ENCODE measurements at places on chromosomes 6 and 20.

- DNase-seq = no peak
These were observed 29.2 kb downstream of the TAF11 start for GRCh38 chr6:34858681-34859080.

DNA sequence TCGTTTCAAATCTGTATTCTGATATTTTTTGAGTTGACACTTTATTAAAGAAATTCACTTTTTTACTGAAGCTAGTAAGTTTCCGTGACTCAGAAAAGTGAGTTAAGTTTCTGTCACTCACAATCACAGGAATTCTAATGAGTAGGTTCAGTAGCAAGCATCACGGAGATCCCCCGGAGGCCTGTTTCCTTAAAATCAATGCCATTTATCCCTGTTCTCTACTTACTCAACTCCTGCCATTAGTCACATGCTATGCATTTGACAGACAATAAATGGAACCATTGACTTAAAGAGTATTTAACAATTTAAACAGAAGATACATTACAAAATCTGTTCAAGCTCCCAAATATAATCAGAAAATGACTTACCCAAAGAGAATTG, 9.1 kb downstream of the SLC18B1 start:
- no peak for DNase-seq

- no peak for DNase-seq
These were observed 220.0 kb upstream of the ZNF217 start for GRCh38 chr20:53813636-53814035.

GRCh38 chr6:169428532-169428931, 174.9 kb upstream of the THBS2 start:
- no peak for DNase-seq

DNA sequence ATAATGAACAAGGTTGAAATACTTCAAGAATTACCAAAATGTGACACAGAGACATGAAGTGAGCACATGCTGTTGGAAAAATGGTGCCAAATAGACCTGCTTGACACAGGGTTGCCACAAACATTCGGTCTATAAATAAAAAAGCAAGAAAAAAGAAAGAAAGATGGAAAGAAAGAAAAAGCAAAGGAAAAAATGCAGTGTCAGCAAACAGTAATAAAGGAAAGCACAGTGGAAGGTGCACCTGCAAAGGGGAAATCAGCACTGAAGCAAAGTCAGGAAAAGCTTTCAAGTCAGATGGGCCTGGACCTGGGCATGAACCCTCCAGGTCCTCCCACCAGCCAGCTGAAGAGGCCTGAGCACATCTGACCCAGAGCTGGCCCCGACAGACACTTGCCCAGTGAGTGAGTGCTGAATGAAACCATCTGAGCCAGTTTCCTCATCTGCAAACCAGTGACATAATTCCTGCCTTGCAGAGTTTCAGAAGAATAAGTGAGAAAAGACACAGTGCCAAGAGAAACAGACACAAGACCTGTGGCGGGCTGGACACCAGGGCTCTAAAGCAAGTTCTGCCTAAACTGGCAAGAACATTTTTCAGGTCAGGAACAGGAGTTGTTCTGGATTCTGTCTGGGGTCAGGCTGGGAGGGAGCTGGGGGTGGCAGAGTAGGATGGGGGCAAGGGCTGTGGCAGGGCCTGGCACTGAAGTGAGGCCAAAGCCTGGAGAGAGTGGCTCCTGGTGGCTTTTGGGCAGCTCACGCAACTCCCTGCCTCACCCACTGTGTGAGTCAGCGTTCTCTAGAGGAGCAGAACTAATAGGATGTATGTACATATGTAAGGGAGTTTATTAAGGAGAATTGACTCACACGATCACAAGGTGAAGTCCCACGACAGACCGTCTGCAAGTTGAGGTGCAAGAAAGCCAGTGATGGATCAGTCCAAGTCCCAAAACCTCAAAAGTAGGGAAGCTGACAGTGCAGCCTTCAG, 23.9 kb upstream of the MICB start:
- no peak for DNase-seq

DNA sequence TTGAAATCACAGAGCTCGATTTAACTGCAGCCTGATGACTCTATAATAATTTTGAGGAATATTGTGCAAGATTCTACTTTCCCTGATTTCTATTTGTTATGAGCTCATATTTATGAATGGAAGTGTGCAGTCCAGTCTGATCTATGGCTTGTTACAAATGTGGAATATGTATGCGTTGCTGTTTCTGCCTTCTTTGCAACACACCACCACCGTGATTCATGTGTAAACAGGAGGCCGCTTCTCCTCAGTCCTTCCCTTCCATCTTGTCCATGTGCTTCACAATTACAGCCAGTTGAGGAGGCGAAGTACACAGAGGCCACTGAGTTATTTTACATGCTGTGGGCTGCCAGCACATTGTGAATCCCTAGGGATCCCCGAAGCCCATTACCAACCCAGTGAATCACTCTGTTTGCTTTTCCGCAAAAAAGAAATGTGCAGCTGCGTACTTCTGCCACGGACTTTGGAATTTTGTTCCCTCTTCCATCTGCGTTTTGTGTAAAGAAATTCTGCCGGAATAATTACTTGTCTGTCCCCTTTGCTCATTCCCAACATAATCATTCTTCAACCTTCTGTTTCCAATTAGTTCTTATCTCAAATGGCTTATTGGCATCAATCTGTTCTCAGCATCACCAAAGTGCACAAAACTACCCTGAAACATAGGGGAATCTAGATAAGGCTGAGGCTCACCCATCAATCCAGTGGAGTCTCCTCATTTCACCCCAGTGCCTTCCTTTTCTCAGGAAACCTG, 551.6 kb upstream of the CITED2 start:
- no peak for DNase-seq

GRCh38 chr20:46268131-46268614, 40.1 kb downstream of the CDH22 start:
- DNase-seq = no peak

DNA sequence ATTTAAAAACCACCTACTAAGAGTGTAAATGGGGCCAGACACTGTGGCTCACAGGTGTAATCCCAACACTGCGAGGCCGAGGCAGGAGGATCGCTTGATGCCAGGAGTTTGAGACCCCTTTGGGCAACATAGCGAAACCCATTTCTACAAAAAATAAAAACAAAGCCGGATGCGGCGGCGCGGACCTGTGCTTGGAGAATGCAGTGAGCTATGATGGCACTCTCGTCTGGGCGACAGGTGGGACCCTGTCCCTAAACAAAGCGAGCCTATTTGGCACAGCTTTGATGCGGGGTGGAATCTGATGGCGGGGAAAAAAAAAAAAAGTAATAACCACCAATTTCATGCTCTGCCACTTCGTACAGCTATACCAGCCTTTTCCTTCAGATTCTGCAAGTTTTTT, 1.1 kb downstream of the TCP1 start:
- no peak for DNase-seq

- peak; percentile 54 for DNase-seq
These were observed 1.3 kb upstream of the TAPBP start for GRCh38 chr6:33314943-33315792.

DNA sequence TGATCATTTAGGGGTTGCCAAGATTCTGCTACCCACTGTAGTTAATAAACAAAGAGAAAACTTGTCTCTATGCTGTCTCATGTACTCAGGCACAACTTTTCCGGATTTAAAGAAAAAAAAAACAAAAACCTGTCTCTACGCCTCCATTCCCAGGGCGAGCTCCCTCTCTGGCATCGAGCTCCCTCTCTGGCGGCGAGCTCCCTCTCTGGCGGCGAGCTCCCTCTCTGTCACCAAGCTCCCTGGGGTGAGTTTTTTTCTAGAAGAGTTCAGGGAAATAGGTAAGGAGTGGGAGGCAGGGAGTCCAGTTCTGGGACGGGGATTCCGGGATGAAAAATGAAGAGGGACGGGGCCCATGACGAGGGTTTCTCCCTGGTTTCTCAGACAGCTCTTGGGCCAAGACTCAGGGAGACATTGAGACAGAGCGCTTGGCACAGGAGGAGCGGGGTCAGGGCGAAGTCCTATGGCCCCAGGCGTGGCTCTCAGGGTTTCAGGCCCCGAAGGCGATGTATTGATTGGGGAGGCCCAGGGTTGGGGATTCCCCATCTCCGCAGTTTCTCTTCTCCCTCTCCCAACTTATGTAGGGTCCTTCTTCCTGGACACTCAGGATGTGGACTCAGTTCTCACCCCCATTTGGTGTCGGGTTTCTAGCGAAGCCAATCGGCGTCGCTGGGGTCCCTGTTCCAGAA, 16.5 kb upstream of the HLA-A start:
- DNase-seq = peak; percentile 20

DNA sequence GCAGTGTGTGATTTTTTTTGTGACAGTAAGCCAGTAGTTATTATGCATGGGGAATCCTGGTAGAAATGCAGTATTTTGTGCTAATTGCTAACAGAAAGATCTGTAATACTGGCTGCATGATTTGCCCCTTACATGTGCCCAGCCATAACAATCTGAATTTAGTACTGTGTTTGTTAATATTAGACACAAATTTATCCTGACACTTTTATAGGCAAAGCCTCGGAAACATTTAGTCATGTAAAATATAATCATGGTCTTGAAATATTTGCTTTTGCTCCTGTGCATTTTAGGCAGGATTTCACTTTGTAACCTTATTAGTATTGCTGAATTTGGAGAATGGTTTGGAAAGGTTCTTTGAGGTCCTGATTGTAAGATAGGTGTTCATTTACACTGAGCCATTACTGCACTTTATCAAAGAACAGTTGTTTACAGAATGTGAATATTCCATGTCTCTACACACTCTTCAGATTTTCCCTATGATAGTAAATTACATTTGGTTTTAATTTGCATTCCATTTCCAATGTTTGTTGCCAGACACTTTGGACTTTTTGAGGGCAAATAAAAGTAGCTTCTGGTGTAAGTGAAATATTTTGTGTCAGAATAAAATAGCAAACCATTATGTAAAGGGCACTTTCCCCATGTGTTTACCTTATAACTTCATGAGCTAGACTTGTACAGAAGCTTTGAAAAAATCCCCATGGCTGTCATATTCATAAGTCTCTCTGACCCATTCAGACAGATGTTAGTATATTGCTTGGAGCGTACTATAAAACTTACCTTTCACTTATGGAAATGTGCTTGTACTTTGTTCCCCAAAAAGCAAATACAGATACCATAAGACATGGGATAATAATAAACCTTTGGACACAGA, 349.9 kb downstream of the ARHGAP18 start:
- no peak for DNase-seq

DNA sequence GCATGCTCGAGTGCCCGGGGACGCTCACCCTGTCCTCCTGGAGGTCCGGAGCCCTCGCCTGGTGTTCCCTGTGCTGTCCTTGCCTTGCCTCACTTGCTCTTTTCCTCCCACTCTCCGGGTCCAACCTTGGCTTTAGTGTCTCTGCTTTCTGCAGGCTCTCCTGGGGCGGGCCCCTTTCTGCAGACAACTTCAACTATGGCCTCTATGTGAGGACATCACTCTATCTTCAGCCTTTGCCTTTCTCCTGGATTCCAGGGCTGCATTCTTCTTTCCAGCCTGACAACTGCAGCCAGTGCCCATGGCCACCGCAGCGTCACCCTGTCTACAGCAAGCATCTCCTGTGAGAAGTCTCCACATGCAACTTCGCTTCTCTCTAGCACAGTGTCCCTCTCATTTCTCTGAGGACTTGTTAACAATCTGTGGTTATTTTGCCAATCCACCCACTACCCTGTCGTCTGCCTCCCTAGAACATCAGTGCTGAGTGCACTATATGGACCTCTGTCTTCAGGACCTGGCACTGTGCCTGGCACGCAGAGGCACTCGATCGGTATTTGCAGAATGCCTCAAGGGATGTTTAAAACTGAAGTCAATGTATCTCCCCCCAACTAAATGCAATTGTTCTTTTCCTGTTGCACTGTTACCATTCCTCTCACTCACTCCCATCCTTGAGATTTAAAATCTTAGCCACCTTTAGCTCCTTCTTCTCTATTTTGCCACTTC, 35.9 kb downstream of the FOXC1 start:
- no peak for DNase-seq

DNA sequence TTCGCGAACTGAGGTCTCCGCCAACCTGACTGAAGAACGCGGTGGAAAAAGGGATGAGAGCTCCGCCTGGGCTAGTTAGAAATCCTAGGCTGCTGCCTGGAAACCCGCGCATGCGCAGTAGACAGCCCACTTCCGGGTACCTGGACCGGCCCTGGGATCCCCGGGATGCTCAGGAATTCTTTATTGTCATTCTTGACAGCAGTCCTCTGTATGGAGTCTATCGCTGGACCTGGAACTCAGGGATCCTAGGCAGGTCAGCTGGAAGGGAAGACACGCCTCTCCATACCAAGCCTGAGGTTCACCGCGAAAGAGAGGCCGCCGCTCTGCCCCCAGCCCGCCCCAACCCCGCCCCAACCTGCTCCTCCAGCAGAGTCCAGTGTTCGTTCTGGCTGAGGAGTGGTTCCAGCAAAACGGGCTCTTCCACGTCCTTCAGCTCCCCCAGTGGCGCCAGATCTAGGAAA, 1379.2 kb upstream of the DEFB115 start:
- DNase-seq = no peak

GRCh38 chr6:30565772-30566171, 5.5 kb upstream of the ABCF1 start:
- no peak for DNase-seq

DNA sequence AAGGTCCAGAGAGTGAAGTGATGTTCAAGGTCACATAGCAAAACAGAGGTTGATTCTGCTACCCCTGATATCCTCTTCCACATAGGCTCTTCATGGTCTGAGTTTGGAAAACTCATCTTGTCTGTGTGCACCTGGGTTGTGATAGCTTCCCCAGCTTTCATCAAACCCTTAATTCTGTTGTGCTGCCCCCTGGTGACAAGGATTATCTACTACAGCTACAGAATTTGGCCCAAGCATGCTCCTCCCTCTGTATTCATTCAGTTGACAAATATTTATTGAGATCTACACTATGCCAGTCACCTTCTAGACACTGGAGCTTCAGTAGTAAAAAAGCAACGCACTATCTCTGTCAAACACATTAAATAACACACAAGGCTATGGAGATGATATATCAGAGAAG, 50.4 kb downstream of the SMPDL3A start:
- peak; percentile 45 for DNase-seq

DNA sequence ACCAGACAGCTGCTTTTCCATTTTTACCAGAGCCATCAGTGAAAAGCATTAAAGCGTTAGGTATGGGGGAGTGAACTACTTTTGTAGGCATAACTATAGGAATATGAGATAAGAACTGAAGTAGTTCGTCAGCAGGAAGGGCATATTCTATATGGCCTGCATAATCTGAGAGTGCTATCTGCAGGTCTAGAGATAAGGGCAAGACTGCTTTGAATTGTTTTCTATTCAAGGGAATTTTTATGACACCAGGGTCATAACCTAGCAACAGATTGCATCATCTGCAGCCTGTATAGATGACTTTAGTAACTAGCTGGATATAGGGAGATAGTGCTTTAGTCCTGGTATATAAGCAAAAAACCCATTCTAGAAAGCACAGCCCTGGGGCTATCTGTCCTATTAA, 437.3 kb upstream of the HTR1E start:
- no peak for DNase-seq

GRCh38 chr6:149852881-149853280, 11.3 kb downstream of the LRP11 start:
- DNase-seq = no peak

DNA sequence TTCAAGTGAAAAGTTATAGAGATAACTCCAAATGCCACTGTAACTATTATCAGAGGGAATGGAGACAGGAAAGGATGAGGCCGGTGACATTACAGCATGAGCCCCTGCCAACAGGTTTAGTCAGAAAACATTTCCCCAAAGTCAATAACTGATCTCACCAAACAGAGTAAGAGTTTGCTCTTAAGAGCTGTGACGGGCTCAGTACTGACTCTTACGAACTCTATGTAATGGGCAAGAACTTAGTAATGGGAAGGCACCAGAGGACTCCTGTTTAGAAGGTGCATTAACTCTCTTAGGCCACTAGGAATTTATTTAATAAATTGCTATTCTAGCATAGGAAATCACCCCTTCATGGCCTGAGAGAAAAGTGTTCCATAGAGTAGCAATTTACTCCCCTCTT, 76.8 kb downstream of the SAMD5 start:
- DNase-seq = no peak
